Natural killer cell treated with Interleukin-12 subunit alpha and Interleukin-12 subunit beta and Interleukin-15 and Interleukin-18, amount 100 ng/mL, for 72 hours (primary cell): ENCODE measurements at places on chromosomes 5 and 9. TPM values are rescaled to one million over a fixed set of nuclear protein-coding genes. Genes with fewer than 3 reads are reported as not detected.

The SPAAR gene
- total RNA-seq, result not detected

The SLC35D2 gene
- total RNA-seq, result 12.9 TPM

The EGFL7 gene
- total RNA-seq, result 0.52 TPM

The ZDHHC11B gene
- 1.2 TPM for total RNA-seq

The HRH2 gene
- total RNA-seq, result 2.5 TPM

The SECISBP2 gene
- total RNA-seq, result 63.6 TPM

The SLC4A9 gene
- not detected for total RNA-seq

The WNK2 gene
- total RNA-seq, result not detected

The TRIM7 gene
- not detected for total RNA-seq

The LCN6 gene
- not detected for total RNA-seq

The NME5 gene
- total RNA-seq, result not detected

The SPATA24 gene
- total RNA-seq, result 7.2 TPM

The ARHGEF28 gene
- 0.17 TPM for total RNA-seq

The MYOZ3 gene
- total RNA-seq, result not detected

The PLCXD3 gene
- not detected for total RNA-seq

The CRB2 gene
- not detected for total RNA-seq

The AGXT2 gene
- total RNA-seq, result not detected

The KCNN2 gene
- not detected for total RNA-seq

The GPR151 gene
- not detected for total RNA-seq

The UGT3A2 gene
- not detected for total RNA-seq

The CAMSAP1 gene
- total RNA-seq, result 23.4 TPM

The EFNA5 gene
- total RNA-seq, result 2.2 TPM

The SLC1A1 gene
- 0.14 TPM for total RNA-seq

The TCF7 gene
- 2.6 TPM for total RNA-seq

The BTNL3 gene
- not detected for total RNA-seq

The PLPP7 gene
- total RNA-seq, result not detected

The TPM2 gene
- 1.4 TPM for total RNA-seq

The KIAA1958 gene
- total RNA-seq, result 3.5 TPM

The ABLIM3 gene
- total RNA-seq, result not detected

The IGFBPL1 gene
- total RNA-seq, result not detected

The DRD1 gene
- total RNA-seq, result not detected

The TMEM171 gene
- total RNA-seq, result 1.4 TPM

The TAF11L10 gene
- not detected for total RNA-seq

The FBN2 gene
- total RNA-seq, result not detected

The STX17 gene
- total RNA-seq, result 19.6 TPM

The ERBIN gene
- 53.4 TPM for total RNA-seq

The POLR1E gene
- total RNA-seq, result 70.2 TPM

The NKD2 gene
- total RNA-seq, result not detected

The PCDHGC5 gene
- total RNA-seq, result 0.17 TPM

The TBCA gene
- total RNA-seq, result 113 TPM

The SPINK4 gene
- not detected for total RNA-seq

The NEUROG1 gene
- total RNA-seq, result not detected

The HSPB3 gene
- total RNA-seq, result not detected

The GPR150 gene
- 0.21 TPM for total RNA-seq

The GARIN3 gene
- not detected for total RNA-seq

The COL5A1 gene
- not detected for total RNA-seq

The TXNDC8 gene
- total RNA-seq, result not detected

The CDH6 gene
- total RNA-seq, result not detected

The SLC45A2 gene
- total RNA-seq, result 0.56 TPM

The IRX1 gene
- total RNA-seq, result not detected
